ENCODE measurements at places on chromosomes 12 and 14.

DNA sequence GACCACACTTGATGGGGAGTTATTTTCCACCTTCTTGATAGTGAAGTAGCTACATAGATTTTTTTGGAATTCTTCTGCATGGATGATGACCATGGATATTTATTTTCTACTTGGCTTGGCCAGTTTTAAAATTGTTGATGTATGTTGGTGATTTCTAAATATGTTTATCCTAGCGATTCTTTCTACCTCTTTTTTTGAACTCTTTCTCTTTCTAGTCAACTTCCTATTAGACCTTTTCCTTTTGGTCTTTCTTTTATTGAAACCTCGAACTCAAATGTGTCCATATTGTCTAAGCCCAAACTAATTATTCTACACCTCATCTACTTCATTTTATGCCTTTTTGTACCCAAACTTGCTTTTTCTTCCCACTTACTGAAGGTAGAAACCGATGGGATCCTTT, 37.0 kb downstream of the CCDC91 start:
- no peak for DNase-seq

DNA sequence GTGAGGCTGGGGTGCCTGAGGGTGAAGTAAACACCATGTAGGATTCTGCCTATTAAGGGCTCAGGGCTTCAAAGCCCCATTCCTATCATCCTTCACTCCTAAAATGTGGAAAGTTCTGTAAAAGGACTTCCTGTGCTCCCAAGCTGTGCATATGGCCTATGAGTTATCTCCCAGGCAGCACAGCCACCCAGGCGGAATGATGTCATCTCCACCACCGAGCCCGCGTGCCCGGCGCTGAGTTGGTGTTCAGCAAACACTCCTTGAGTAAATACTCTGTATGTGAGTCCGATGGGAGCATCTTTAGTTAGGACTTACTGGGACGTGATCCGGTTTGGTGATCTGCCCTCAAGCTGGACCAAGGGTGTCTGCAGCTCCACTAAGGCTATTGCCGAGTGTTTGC, 437.3 kb downstream of the MED13L start:
- DNase-seq: no peak

GRCh38 chr12:68784015-68784414, 24.0 kb upstream of the MDM2 start:
- DNase-seq: no peak

- no peak for DNase-seq
These were observed 565 bp downstream of the CEP83 start for GRCh38 chr12:94458877-94459727.

DNA sequence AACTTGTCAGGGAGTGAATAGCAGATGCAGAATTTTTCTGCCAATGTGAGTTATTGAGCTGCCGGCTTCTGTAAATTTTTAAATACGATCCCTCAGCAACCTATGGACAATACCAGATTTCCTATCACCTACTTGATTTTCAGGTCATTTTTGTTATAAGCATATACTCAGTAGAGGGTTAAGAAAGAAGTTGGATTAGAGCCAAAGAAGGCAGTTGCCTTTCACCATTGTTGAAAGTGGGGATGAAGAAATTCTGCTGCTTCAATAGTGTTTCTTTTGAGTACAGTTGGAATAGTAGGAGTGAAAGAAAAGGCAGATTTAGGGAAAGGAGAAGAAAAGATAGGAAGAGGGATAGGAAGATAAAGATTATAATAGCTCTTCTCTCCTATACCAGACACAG, 197.1 kb downstream of the ATP23 start:
- no peak for DNase-seq

DNA sequence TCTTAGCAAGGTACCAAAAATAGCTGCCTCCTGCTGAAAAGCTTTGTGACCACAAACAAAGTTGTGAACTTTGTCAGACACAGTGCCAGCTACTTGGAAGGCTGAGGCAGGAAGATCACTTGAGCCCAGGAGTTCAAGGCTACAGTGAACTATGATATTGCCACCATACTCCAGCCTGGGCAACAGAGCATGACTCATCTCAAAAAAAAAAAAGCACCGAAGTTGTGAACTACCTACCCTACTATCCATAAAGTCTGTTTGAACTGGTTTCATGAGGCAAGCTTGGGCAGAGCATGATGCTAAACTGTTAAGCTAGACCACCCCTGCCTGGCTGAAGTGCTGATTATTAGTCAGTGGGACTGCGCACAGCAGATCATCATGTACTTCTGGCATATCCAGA, 75.5 kb downstream of the RAD52 start:
- DNase-seq: no peak

DNA sequence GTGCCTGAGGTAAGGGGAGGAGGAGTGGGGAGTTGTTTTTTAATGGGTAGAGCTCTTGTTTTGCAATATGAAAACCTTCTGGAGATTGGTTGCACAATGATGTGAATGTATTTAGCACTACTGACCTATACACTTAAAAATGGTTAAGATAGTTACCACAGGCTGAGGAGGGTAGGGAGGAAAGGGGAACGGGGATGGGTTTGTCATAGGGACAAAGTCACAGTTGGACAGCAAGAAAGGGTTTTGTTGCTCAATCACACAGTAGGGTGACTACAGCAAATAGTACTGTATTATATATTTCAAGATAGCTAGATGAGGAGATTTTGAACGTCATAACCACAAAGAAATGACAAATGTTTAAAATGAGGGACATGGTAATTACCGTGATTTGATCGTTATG, 1562.4 kb downstream of the AACS start:
- no peak for DNase-seq

DNA sequence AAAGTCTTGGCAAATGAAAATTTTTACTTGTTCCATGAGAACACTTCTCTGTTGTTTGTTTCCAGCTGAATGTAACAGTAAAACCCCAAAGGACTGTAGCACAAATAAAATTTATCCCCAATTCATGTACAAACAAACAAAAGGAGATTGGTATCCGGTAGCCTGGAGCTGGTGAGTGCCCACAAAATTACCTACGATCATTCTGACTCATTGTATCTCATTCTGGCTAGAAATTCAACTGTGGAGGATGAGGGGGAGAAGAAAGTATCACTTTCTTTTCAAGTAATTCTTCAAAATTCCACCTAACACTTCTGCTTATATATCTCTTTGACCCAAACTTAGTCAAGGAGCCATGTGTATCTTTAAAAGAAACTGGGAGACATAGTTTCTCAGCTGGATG, 268.5 kb downstream of the ALG10B start:
- DNase-seq: no peak

GRCh38 chr14:75570797-75571196, 7.6 kb upstream of the FLVCR2 start:
- DNase-seq: no peak

GRCh38 chr14:50039734-50040400, 76.5 kb downstream of the VCPKMT start:
- DNase-seq: peak; percentile 71

GRCh38 chr12:109875572-109876131, 4.7 kb downstream of the GLTP start:
- DNase-seq: no peak

GRCh38 chr14:92997343-92998061, 74.6 kb downstream of the CHGA start:
- DNase-seq: peak; percentile 42

DNA sequence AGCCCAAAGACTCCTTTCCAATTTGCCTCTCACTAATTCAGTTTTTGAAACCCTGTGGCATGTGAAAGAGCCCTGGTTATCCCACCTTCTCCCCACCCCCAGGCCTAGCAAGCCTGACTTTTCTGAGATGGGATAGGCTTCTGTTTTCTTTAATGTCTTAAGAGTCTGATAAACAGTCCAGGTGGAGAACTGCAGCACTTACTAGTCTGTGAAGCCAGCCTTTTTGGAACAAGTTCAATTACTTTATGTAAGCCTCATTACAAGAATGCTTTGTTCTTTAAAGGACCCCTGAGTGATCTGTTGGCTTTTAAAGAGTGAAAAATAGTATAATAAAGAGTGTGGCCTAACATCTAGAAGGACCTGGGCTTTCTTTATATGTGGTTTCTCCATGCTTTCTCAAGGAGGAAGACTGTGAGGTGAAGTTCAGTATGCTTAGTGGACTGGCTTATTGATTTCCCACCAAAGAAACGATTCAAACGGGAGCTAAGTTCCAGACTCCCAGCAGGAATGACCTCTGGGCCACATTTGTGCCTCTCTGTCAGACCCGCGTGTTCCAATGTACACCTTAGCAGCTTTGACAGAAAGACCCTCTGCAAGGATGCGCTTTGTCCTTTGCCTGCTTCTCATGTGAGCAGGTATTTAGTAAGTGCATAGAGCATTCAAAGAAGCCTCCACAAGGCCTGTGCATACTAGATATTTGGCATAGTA, 129.5 kb downstream of the DAAM1 start:
- DNase-seq: no peak

GRCh38 chr14:37550511-37550910, 44.5 kb downstream of the FOXA1 start:
- DNase-seq: no peak

GRCh38 chr14:91280129-91280528, 35.6 kb upstream of the GPR68 start:
- no peak for DNase-seq

DNA sequence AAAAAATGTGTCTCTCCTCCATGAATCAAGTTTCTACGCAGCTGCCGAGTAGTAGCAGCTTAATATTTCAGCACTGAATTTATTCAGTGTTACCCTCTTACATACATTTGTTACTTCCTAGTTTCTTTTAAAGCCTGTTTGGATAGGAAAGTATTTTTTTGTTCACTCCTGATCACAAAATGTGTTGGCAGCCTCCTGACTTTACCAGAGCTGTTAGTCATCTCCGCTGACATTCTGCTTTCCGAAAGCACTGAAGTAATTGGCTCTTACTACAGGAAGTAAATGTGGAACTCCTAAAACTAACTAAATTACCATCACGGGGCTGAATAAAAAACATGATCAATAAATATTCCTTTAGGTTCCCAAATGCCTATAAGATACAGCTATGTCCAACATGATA, 225.5 kb downstream of the EPS8 start:
- DNase-seq: no peak

DNA sequence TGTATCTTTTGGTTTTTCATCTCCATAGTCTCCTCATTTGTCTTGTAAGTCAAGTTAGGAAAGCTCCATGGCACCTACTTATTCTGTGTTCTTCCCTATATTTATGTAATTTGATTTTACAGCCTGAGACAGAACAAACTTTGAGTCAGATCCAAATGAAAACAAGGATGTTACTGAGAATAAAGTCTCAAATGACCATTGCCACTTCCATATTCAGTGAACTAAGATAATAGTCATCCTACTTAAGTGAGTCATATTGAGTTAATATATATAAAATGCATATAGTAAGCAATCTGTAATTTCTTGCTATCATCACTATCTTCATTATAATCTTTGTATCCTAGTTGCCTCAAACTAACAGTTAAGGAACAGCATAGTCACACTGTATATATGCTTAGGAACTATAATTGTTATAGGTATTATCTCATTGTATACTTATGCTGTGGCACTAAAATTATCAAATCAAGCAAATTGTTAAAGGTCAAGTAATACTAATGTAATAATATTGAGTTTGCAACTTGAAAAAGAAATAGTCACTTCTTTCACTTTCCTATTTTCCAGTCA, 30.8 kb downstream of the TMTC3 start:
- no peak for DNase-seq

DNA sequence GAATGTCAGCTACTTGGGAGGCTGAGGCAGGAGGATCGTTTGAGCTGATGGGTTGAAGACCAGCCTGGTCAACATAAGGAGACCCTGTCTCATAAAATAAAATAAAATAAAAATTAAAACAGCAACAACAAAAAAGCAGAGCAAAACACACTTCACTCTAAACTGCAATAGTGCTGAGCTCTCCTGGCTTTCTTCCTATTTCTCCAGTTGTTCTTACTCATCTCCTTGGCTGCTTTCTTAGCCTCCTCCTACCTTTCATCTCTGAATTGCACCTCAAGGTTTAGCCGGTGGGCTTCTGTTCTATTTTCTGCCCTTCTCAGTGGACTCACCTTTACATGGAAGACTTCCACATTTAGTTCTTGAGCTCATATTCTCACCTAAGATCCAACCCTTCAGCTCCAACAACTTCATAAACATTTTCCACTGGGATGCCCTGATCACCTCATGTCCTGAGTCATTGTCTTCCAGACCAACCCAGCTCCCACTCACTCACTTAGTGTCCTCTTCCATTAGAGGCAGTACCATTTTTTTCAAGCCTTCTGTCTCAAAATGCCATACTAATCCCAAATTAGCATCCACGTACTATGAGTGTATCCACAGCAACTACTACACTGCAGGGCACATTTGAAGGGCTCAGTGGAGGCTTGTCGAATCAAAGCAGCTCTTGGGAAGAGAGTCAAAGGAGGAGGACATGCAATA, 41.2 kb upstream of the TMED10 start:
- DNase-seq: no peak

- no peak for DNase-seq
These were observed 89.8 kb downstream of the NTF3 start for GRCh38 chr12:5521456-5522325.

DNA sequence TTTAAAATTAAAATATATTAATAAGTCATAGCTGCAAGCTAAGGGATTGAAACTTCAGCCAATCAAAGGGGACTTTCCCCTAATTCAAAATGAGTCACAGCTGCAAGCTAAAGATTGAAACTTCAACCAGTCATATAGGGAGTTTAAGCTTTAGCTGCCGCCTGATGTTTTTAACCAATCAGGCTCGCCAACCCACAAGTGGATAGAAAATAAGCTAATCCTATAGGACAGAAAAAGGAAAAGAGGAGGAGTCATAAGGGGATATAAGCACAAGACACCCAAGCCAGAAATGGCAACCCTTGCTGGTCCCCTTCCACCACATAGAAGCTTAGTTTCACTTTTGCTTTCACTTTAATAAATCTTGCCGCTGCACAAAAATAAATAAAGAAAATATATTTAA, 1154.6 kb downstream of the GALC start:
- no peak for DNase-seq

GRCh38 chr12:126083926-126084325, 1018.7 kb downstream of the AACS start:
- no peak for DNase-seq

DNA sequence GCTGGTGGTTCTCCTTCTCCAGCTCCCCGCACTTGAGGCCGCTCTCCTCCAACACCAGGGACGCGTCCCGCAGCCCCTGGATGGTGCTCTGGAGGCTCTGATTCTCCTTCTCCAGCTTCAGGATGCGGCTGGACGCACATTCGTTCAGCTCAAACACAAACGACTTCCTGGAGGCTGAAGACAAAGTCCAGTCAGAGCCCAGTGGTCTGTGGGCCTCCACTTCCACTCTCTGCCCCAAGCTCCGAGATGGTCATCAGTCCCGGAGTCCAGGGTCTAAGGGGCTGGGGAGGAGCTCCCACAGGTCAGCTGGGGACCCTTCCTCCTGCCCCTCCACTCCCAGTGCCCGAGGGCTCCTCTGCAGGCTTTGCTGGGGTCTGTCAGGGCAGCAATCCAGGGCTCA, 76.6 kb upstream of the GPR68 start:
- DNase-seq: no peak

- DNase-seq: no peak
These were observed 178.5 kb downstream of the SLC35F4 start for GRCh38 chr14:57687416-57687815.

DNA sequence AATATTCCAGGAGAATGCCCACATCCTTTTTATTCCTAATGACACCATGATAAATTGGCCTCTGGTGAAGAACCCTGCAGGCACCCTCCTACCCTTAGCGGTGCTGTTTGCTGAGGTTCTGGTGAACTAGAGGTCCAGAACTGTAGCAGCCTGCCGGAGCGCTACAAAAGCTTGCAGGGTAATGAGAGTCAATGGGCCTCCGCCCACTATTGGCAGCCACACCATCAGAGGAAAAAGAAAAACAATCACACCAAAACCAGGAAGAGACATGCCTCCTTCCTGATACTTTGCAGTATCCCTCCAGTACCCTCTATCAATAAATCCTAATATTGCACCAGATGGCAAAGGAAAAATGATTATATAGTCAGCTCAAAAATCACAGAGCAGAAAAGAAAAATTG, 142.9 kb downstream of the SPTSSA start:
- DNase-seq: no peak
